ENCODE measurements at places on chromosomes 1 and 21.

- peak; percentile 48 for DNase-seq
Measured at GRCh38 chr1:83882906-83883305, 116.0 kb downstream of the TTLL7 start.

GRCh38 chr1:53620061-53620855 lies 118.7 kb downstream of the GLIS1 start:
- DNase-seq = no peak

DNA sequence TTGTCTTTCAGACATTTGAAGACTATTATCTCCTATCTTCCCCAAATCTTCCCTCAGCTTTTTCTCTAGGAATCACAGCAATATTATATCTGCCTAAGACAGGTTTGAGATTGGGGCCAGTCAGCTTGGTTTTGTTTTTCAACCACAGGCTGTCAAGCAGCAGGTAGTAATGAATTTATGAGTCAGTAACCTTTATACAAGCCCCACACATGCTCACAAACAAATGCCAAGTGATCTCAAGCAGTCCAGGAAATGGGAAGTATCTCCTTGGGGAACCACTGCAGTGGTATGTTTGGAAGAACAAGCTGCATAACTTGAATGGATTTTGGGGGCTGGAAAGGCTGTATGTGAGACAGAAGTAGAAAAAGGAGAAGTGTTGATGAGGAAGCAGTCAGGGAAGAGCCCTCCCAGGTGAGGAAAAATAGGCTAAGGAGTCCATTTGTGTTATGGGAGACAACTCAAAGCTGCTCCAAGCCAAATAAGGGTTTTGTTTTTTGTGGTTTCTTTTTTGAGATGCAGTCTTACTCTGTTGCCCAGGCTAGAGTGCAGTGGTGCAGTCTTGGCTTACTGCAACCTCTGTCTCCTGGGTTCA lies 2.1 kb downstream of the DHDDS start:
- no peak for DNase-seq

- peak; percentile 54 for DNase-seq
Measured at GRCh38 chr21:26732432-26733221, 112.6 kb downstream of the ADAMTS1 start.

DNA sequence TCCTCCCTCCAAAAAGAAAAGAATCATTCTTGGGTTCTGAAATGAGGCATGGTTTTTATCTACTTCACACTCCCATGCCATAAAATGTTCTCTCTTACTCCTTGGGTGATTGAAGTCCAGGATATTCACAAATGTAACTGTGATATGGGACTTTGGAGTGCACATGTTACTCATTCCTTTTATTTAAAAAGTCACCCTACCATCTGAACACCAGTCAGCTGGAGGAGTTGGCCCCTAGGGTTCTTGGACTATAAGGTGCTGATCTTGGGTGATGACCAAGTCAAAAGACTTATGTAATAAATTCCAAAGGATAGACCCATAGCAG lies 128.4 kb downstream of the CLIC6 start:
- no peak for DNase-seq

- peak; percentile 17 for DNase-seq
Measured at GRCh38 chr1:246404078-246404477, 103.0 kb downstream of the SMYD3 start.

GRCh38 chr1:245168086-245168485 lies 13.3 kb downstream of the KIF26B start:
- DNase-seq = no peak

DNA sequence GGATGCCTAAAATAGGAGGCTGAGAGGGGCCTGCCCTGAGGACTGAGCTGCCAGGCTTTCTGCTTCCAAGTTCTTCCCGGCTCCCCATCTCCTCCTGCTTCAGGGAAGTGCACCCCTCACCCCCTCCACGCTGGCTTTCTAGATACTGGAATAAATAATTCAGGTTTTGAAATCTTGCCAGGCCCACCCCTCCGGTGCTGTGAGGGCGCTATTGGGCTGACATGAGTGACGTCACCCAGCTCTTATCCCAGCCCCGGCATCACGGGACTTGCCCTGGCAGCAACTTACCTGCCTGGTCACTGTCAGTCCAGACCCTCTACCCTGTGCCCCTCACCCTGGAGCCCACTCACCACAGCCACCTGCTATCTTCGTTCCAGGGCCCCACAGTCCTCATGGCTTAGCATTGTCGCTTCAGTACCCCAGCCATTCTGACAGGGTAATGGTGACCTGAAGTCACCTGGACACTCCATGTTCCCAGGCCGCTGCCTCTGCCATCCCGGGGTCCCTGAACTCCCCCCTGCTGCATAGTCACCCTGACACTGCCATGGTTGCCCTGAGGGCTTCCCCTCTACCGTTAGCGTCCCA lies 819 bp upstream of the GPR3 start:
- peak; percentile 51 for DNase-seq

DNA sequence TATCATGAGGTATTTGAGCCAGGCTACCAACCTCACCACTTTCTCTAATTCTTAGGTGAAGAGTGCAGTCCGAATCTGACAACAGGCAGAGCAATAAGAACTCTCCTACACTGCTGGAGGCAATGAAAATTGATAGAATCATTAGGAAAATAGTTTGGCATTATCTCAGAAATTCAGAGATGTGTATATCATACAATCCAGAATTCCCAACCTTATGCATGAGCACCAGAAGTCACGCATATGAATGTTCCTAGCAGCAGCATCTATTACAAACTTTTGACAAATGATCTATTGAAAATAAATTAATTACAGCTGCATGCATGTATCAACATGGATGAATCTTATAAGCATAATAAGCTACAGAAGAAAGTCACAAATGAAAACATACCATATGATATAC lies 176.9 kb upstream of the CAMK1G start:
- DNase-seq = no peak

DNA sequence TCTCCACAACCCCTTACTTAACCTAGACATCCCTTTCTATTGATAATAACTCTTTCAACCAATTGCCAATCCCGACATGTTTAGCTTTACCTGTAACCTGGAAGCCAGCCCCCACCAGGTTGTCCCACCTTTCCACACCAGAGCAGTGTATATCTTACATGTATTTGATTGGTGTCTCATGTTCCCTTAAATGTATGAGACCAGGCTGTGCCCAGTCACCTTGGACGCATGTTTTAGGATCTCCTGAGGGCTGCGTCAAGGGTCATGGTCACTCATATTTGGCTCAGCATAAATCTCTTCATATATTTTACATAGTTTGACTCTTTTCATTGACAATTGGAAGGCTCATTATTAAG lies 5.3 kb upstream of the SLC19A1 start:
- DNase-seq = no peak

- peak; percentile 79 for DNase-seq
Measured at GRCh38 chr1:65687428-65688214, 105.1 kb upstream of the PDE4B start.

DNA sequence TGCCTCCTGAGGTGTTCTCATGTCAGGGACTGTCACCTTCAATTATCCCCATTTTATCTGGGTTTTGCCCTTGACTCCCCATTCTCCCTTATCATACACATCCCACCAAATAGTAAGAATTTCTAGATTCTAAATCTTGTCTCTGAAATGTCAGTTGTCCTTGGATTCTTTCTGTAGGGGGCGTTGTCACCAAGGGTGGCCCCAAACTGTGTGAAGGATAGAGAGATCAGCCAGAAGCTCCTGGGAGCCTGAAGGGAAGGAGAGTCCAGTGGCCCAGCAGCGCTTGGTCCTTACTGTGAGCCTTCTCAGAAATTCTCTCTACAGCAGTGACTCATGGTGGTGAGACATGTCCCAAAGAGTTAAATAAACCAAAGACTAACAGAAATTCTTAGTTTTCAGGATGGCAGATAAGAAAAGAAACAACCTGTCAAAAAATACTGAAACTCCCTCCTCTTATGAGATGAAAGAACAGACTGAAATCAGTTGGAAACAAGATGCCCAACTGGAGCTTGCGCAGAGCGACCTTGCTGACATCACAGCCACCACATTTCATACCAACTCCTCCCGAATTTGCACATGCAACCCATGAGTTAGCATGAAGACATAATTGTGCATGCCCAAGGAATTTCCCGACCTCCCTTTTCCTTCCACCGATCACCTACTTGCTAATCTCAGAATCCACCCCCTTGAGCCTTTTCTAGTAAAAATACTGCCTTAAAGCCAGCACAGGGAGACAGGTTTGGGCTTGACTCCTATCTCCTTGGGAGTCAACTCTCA lies 109.8 kb downstream of the ELAVL4 start:
- no peak for DNase-seq

DNA sequence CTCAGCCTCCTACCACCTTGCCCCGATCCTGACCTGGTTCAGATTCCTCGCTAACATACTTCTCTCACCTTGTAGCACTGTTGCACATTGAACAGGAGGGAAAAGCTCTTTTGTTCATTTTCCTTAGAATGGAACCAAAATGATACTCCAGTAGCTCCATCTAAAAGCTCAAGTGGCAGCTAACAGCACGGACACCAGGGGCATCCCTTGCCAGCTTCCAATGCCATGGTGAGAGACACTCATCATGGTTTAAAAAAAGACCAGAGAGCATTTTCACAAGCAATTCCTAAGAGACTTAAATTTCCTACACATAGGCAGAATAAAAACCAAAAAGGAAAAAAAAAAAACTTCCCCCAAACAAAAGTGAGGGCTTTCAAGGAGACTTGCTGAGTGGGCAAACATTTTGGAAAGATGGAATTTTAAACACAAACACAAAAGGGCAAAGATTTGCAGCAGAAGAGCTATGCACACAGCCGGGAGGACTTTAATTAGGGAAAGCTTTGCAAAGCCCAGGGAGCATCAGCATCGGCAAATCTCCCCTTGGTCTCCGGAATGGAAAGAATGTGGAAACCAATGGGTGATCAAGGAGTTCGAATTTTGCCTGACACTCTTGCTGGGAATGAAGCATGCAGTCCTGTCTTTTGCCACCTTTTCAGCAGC lies 84.3 kb downstream of the CAPZB start:
- no peak for DNase-seq

- DNase-seq = peak; percentile 46
Measured at GRCh38 chr21:38797470-38797869, 8.3 kb upstream of the ETS2 start.

GRCh38 chr21:42472521-42472920 lies 23.5 kb downstream of the RSPH1 start:
- DNase-seq = no peak

GRCh38 chr1:172863031-172863430 lies 187.7 kb downstream of the TNFSF18 start:
- DNase-seq = no peak

GRCh38 chr1:7747605-7748004 lies 23.5 kb upstream of the VAMP3 start:
- no peak for DNase-seq

DNA sequence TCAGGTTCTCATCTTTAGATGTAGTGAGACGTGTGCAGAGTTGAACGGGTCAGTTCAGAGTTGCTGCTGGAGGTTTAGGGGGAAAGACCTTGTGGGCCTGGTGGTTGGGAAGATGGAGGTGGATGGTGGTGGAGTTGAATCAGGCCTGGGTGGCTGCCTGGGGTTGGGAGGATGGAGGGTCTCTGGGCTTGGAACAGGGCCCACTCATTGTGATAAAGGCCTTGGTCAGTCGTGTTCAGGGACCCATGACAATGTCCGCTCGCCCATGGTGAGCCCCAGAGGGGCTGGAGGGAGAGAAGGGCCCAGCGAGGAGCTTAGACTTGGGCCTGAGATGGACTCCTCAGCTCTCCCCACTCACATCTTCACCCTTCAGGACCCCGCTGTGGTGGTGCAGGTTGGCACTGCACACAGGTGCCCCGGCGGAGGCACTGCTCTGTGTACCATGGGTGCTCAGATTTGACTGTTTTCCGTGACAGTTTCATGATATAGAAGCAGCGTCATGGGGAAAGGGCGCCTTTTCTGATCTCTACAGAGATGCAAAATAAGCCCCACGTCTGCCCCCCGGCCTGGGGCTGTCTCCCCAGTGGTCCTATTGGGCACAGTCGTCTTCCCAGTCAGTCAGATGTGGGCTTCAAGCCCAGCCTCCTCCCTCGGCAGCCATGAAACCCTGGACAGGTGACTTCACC lies 39.2 kb downstream of the DISP3 start:
- no peak for DNase-seq

DNA sequence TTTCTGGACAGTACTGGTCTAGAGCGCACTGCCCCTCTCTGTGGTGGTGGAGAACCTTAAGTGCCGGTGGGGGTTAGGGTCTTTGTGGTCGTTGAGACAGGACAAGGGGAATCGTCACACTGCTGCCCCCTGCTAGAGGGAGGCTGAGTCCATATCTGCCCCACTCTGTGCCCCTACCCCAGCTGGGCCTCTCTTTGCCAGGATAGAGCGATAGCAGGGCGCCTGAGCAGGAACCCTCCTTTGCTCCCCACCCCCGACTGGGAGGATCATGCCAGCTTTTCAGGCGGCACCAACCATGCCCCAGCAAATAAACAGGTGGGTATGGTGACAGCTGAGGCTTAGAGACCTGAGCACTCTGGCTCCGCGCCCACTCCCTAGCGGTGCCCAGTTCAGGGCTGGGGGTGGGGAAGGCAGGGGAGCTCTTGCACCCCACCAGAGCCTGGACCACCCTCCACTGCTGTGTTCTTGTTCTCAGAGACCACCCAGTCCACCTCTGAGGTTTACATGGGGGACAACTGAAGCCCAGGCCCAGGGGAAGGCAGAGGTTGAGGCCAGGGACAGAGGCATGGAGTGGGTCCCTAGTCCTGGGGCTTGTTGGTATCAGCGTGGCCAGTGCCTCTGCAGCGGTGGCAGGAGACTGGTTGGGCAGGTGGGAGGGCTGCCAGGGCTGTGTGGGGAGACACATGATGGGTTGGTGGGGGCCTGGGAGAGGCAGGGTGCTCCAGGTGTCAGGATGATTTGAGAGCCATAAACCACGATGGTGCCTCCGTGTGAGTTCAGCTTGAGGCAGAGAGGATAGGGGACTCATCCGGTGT lies 1.6 kb downstream of the PADI2 start:
- DNase-seq = no peak

DNA sequence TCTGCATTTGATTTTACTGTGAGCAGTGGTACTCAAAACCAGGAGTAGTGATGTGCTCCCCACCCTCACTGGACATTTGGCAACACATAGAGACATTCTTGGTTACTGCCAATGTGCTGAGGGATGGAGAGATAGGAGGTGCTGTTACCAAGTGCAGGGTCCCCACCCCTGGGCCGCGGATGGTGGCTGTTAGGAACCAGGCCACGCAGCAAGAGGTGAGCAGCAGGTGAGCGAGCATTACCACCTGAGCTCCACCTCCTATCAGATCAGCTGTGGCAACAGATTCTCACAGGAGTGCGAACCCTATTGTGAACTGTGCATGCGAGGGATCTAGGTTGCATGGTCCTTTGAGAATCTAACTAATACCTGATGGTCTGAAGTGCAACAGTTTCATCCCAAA lies 95.7 kb downstream of the AKT3 start:
- no peak for DNase-seq

- DNase-seq = no peak
Measured at GRCh38 chr1:28290851-28291250, 31.5 kb downstream of the SESN2 start.

Measured in AG08395 (cell line).